ENCODE measurements at places on chromosomes 3 and 15. TPM values are rescaled to one million over a fixed set of nuclear protein-coding genes. Genes with fewer than 3 reads are reported as not detected.

The LMLN gene
- 7.7 TPM for total RNA-seq

The KBTBD12 gene
- 0.14 TPM for total RNA-seq

The IQSEC1 gene
- 26.4 TPM for total RNA-seq

The FHIT gene
- 3.4 TPM for total RNA-seq

The CHMP2B gene
- total RNA-seq, result 20.0 TPM

The IQCF5 gene
- total RNA-seq, result not detected
